Activated B cell treated with CpG ODN at 0.5 μM for 24 hours (primary cell): ENCODE measurements at places on chromosomes 2 and 18. TPM values are rescaled to one million over a fixed set of nuclear protein-coding genes. Genes with fewer than 3 reads are reported as not detected.

TUBA4B gene
- 0.20 TPM in 1 of 2 replicates, not detected in the other for total RNA-seq

MATN3 gene
- total RNA-seq = not detected in 2 replicates

MGAT4A gene
- 12.6 and 15.7 TPM in 2 replicates for total RNA-seq

FOXD4L1 gene
- total RNA-seq = 0.17 and 0.35 TPM in 2 replicates

SOWAHC gene
- not detected in 2 replicates for total RNA-seq

MEP1B gene
- 0.09 TPM in 1 of 2 replicates, not detected in the other for total RNA-seq

UNC80 gene
- total RNA-seq = not detected in 2 replicates

ZNF892 gene
- 4.0 and 4.3 TPM in 2 replicates for total RNA-seq

RFTN2 gene
- not detected in 2 replicates for total RNA-seq

UGT1A5 gene
- not detected in 2 replicates for total RNA-seq

DNA sequence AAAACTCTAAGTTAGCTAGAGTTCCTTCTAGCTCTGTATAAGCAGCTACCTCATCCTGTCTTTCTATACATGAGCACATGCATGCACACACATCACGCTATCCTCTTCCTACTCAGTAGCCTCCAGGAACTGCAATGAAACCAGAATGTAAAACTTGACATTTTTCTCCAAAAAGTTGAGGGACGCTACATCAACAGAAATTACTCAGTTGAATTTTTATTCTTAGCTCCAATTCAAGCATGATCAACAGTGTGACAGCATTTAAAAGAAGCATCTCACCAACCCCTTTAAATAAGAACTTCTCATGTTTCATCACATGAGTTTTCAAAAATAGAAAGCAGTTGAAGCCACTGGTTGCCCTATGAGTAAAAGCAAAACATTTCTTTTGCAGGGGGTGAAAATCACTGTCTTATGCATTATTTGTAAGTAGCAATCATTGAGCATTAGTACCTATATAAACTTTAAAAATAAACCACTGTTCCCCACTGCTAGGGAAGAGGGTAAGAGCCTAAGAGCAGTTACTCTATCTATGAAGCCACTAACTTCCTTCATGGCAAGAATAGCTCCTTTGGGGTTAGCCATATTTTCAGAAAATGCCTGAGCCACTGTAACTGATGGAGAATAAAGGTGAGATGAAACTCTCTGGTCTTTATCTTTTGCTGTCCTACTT is 77.9 kb upstream of the ARL5A start:
- peaks cover 2% of the 10 kb centered on the region for H3K27me3 ChIP-seq
- peaks cover 10% of the 10 kb centered on the region for H3K4me1 ChIP-seq
- H3K36me3 ChIP-seq = no peaks in the 10 kb centered on the region
- no peak overlapping the region for H3K27ac ChIP-seq

GRCh38 chr2:109295070-109295780 is 166.2 kb downstream of the SH3RF3 start:
- H3K4me1 ChIP-seq = no peaks in the 10 kb centered on the region
- H3K27me3 ChIP-seq = no peaks in the 10 kb centered on the region
- DNase-seq = no peak
- H3K36me3 ChIP-seq = no peaks in the 10 kb centered on the region

GRCh38 chr2:190986221-190986953 is 27.6 kb downstream of the STAT1 start:
- H3K27me3 ChIP-seq = no peaks in the 10 kb centered on the region
- no peak overlapping the region for H3K4me3 ChIP-seq
- no peak overlapping the region for H3K27ac ChIP-seq
- H3K4me1 ChIP-seq = peaks cover 4% of the 10 kb centered on the region

DNA sequence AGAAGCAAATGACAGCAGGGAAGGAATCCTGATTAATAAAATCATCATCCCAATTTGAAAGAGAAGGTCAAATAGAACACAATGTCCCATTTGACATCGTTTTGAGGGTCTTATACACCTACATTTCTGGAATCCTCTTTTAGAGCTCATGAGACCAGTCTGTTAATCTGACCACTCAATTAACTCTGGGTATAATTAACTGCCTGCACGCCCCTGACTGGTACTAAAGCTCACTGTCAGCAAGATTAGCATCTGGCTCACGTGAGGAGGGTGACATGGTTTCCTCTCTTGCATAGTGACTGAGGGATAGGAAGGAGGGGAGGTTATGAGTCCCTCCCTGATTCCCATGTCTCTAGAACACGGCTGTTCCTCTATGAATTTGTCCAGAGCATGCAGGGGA is 124.3 kb downstream of the ICOS start:
- no peaks in the 10 kb centered on the region for H3K27me3 ChIP-seq
- H3K4me1 ChIP-seq = no peaks in the 10 kb centered on the region
- no peaks in the 10 kb centered on the region for H3K36me3 ChIP-seq
- DNase-seq = no peak

DNA sequence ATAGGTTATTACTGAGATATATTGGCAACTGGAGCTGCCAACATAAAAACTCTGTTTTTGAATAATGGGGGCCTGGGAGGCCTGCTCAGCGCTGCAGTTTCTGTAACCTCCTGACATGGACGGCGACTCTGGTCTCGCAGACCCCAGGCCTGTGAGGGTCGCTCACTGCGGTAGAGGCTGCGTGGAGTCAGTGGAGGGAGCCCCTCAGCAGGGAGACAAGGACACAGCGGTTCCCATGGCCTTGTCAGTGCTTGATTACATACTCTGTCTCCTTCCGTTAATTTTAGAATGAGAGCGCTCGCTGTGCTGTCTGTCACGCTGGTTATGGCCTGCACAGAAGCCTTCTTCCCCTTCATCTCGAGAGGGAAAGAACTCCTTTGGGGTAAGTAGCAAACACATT is 858 bp downstream of the TPO start:
- no peaks in the 10 kb centered on the region for H3K27me3 ChIP-seq
- no peak overlapping the region for H3K27ac ChIP-seq
- no peaks in the 10 kb centered on the region for H3K36me3 ChIP-seq
- DNase-seq = no peak

DNA sequence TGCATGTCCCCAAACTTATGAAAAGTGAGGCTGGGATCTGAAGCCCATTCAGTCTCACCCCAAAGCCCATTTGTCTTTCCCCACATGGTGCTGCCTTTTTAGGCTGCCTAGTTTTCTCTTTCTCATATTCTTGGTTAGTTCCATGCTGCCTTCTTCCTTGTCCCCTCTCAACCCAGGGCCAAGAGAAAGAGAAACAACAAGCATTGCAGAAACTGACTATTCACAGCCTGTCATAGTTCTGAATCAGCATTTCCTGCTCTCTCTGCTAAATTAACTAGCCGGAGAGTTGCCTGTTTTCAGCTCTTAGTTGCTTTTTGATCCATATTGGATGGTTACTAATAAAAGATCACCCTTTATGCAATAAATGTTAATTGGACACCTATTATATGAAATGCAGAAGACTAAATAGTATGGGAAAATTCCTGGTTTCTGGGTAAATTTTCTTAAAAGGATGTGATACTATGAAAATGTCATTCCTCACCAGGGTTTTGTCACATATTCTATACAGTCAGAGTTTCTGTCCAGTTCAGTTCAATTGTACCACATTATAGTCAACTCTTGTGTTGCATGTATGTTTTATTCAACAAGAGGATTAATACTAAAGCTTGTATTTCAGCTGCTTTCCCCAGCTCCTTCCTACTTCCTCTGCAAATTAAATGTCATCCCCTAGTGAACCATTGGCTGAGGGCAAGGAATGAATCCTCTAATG is 246.5 kb downstream of the GALR1 start:
- DNase-seq = no peak
- no peaks in the 10 kb centered on the region for H3K27me3 ChIP-seq
- no peak overlapping the region for H3K4me3 ChIP-seq
- no peak overlapping the region for H3K27ac ChIP-seq

- peak; percentile 74 for DNase-seq
- H3K27me3 ChIP-seq = no peaks in the 10 kb centered on the region
- H3K4me3 ChIP-seq = peak overlapping the region; percentile 97
- H3K27ac ChIP-seq = peak overlapping the region; percentile 91
- peaks cover 16% of the 10 kb centered on the region for H3K36me3 ChIP-seq
- H3K4me1 ChIP-seq = peaks cover 50% of the 10 kb centered on the region
Measured at GRCh38 chr2:164840930-164841718, 499 bp downstream of the COBLL1 start.

DNA sequence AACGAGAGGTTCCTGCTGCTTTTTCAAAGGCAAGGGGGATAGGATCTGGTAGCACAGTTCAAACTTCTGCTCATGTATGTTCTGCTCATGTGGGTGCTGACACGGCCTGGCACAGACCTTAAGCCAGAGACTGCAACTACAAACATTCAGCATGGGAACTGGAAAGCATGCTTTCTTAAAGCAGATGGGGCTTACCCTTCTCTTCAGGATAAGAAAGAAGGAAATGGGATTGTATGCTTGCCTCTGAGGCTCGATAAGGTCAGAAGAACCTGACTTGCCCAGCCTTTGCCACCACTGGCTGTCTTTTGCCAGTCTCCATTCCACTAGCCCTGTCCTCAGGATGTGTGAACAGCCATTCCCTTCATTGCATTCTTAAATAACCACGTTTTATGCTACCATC is 10.7 kb downstream of the DOCK10 start:
- H3K4me1 ChIP-seq = peaks cover 46% of the 10 kb centered on the region
- no peak for DNase-seq
- no peak overlapping the region for H3K27ac ChIP-seq
- H3K36me3 ChIP-seq = peaks cover 26% of the 10 kb centered on the region

- H3K4me1 ChIP-seq = peaks cover 24% of the 10 kb centered on the region
- peak overlapping the region; percentile 74 for H3K27ac ChIP-seq
- no peaks in the 10 kb centered on the region for H3K27me3 ChIP-seq
- peaks cover 17% of the 10 kb centered on the region for H3K36me3 ChIP-seq
Measured at GRCh38 chr2:20744366-20745335, 77.7 kb downstream of the GDF7 start.

DNA sequence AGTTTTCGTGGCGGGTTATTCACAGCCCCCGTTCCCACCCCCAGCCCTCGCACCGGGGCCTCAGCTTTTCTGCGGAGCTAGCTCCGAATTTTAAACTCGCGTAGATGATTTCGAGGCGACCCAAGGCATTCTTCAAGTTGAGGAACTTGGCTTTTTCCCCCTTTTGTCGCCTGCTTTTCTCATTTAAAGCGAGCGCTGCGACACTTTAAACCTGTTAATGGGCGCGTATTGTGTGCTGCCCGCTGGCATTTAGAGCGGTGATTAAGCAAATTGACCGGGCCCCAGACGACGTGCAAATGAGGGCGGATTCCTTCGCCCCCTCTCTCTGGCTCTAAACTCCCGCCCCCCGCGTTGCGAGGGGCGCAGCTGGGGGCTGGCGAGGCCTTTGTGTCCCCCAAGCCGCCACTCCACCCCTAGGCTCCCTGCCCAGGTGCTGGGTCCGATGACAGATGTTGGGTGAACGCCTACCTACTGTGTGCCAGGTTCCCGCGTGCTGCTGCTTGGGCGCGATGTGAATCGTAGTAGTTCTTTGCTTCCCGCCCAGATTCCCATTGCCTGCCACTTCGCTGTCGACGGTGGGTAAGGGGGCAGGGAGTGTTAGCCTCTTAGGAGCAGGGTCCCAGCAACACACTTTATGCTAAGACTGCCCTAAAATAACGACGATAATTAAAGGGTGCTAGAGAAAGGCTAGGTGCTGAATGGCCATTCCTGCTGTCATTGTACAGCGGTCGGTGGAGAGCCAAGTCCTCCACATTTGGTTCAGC is 1.9 kb downstream of the TCF7L1 start:
- no peak overlapping the region for H3K27ac ChIP-seq
- DNase-seq = no peak
- H3K4me1 ChIP-seq = peaks cover 14% of the 10 kb centered on the region

DNA sequence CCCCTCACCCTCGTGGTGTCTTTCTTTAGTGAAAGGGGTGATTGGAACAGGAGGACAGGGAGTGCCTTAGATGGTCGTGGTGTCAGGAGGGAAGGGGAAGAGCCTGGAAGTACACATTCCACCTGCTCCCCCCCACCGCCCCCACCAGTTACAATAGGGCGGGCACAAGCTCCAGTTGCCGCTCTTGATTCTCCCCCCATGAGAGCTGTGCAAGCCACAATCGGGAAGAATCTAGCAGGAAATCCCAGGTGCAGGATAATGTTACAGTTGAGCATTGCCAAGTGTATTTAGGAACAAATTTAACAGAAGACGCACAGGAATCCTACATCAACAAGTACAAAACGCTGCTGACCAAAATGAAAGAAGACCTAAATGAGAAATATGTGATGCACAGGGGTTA is 73.6 kb downstream of the ASAP2 start:
- H3K27ac ChIP-seq = no peak overlapping the region
- peaks cover 5% of the 10 kb centered on the region for H3K27me3 ChIP-seq
- H3K36me3 ChIP-seq = no peaks in the 10 kb centered on the region

DNA sequence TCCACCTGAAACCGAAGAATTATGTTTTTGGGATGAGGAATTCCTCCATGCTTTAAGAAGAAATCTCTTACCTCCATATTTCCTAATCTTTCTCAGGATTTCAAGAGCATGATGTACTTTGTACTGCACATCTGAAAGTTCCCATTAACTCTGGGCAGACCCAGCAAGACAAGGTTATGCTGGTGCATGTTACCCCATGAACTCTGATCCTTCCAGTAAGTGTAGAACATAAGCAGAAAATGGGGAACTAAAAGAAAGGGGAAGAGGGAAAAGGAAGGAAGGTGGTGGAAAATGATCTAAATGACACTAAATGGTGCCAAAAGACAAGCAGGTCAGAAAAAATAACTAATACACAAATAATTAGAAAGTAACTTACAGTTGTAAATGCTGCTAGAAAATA is 50.7 kb downstream of the STRN start:
- peaks cover 10% of the 10 kb centered on the region for H3K36me3 ChIP-seq
- peaks cover 6% of the 10 kb centered on the region for H3K4me1 ChIP-seq
- DNase-seq = no peak
- H3K4me3 ChIP-seq = no peak overlapping the region
- H3K27me3 ChIP-seq = no peaks in the 10 kb centered on the region
- no peak overlapping the region for H3K27ac ChIP-seq

DNA sequence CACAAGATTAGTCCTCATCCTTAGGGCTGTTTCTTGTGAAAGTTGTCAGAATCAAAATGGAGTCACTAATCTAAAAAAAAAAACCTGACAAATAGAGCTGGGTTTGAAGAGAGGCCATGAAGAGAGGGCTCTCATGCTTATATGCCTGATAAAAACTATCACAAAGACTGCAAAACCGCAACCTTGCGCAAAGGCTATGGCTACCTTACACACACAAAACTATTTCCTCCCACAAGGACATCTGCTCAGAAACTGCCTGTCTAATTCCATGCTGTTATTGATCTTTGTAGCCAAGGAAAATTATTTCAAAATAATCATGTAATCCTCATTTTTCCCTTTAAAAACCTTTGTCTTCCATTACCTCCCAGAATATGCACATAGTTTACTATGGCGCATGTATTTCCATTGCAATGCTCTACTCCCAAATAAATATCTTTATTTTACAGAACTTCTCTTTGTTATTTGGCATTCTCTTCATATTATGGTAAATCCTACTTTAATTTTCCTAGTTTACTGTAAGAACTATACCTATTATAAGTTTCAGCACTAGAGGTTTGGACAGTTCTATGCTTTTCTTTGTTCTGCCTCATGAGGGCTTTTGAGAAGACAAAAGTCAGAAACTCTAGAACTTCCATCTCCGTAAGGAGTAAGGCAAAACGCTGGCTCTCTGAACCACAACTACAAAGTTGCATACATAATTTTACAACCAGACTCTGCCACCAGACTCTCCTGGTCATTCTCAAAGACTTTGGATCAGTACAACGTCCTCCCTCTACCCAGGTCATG is 9.6 kb upstream of the DPYSL5 start:
- H3K4me1 ChIP-seq = no peaks in the 10 kb centered on the region
- no peak overlapping the region for H3K27ac ChIP-seq
- no peak overlapping the region for H3K4me3 ChIP-seq
- peaks cover 34% of the 10 kb centered on the region for H3K27me3 ChIP-seq
- H3K36me3 ChIP-seq = no peaks in the 10 kb centered on the region
